HS-27A (cell line): ENCODE measurements at places on chromosomes 4 and X.

DNA sequence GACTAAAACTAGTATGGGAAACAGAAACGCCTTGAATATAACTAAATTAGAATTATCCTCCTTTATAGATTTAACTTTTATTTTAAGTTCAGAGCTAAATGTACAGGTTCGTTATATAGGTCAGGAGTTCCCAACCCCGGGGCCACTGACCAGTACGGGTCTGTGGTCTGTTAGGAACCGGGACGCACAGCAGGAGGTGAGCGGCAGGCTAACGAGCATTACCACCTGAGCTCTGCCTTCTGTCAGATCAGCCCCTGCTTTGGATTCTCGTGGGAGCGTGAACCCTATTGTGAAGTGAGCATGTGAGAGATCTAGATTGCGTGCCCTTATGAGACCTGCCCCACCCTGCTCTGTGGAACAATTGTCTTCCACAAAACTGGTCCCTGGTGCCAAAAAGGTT, 51.0 kb downstream of the FAT4 start:
- no peak for DNase-seq

DNA sequence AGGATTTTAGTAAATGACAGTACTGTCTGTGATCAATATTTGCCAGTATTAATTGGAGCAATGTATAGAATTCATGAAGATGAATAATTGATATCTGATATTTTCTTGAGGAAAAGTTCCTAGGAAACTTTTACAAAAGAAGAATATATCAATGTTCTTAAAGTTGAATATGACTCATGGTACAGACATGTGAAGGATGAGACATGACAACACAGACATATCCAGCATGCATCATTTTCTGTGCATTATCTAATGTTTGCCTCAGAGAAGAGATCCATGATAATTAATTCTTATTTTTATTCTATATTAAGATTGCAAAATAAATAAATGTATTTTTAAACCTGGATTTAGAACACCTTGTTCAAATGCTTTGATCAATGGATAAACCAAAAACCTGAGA, 452.9 kb upstream of the EPHA5 start:
- no peak for DNase-seq

DNA sequence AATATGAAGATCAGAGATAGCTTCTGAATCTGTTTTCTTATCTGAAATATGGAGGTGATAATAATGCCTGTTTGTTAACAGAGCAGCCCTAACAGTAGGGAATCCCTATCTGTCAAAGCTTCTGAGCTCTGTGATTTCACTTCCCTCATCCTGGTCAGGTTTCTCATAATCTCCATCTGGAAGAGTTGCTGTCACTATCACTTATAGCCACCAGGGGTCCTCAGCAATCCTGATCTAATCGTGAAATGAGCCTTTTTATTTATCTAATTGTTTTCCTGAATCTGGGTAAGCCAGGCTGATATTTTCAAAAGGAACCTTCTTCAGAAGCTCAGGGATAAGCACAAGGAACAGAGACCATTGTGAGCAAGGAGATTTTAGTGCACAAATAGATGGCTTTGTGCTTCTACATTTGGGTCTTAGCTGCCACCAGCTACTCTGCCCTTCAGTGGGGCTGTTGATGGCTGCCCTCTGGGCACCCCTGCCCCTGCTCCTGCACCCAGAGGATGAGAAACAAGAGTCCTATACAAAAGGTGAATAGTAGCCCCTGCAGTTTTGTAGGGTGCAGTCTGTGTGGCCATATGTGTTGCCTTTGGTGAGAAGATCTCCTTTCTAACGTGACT, 196.4 kb upstream of the RADX start:
- no peak for DNase-seq

- no peak for DNase-seq
These were observed 90.1 kb downstream of the EVC2 start for GRCh38 chr4:5618051-5618960.

DNA sequence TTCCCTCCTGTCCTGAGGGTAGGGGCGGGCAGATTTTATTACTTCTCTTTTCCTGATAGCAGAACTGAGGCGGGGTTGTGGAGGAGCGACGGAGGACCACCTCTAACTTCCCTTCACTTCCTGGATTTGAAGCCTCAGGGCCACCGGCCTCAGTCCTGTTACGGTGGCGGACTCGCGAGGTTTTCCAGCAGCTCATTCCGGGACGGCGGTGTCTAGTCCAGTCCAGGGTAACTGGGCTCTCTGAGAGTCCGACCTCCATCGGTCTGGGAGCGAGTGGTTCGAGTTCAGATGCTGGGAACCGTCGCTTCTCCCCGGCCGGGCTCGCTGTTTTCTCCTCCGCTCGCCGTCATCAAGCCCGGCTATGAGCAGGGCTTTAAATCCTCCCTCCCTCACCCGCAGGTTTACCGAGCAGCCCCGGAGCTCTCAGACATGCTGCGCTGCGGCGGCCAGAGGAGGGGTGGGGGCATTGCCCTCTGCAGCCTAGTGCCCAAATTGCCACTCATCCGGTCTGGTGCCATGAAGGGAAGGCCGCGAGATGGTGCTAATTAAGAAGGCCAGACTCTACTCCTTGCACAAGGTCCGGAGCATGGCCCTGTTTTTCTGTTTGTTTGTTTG, 23.3 kb downstream of the HAND2 start:
- no peak for DNase-seq

DNA sequence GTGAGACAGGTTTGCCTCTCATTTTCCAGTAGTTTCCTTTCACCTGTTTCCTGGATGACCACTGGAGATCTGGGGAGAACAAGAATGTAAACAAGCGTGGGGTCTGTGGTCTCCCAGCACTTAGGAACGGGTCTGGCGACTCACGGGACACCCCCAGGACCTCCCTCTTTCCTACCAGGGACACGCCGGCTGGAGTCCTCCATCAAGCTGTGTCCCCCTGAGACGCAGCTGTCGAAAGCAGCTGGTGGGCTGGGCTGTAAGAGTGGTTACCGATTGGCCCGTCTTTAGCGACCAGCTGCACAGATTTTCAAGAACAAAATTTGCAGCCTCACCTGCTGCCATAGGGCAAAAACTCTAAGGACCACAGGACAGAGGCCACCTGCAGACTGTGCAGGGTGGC, 11.9 kb downstream of the LRPAP1 start:
- DNase-seq: no peak

GRCh38 chr4:82360298-82361177, 13.3 kb downstream of the HNRNPD start:
- DNase-seq: no peak

GRCh38 chr4:1334579-1334895, 12.5 kb upstream of the UVSSA start:
- DNase-seq: no peak

- DNase-seq: no peak
These were observed 120.4 kb upstream of the STS start for GRCh38 chrX:7027071-7027470.

DNA sequence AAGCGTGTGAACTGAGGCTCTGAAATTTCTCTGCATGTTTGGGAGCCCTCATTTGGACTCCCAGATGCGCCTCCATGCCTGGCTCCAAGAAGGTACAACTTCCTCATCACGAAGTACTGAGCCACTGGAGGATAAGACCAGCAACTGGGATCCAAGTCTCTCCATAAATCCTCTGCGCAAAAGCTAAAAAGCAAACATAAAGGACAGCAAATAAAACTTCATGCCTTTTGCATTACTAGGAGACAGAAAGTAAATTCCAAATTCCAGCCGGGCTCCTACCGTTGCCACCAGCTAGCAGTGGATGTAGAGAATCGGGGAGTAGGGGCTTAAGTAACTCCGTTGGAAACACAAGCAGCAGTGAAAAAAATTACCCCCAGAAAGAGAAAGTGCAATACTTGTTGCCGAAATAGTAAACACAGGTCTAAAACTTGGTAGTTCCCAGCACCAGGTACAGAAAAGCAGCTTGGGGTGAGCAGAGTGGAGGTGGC, 477.1 kb upstream of the TENM3 start:
- peak; percentile 19 for DNase-seq

GRCh38 chrX:3638280-3638873, 75.1 kb downstream of the PRKX start:
- DNase-seq: no peak

DNA sequence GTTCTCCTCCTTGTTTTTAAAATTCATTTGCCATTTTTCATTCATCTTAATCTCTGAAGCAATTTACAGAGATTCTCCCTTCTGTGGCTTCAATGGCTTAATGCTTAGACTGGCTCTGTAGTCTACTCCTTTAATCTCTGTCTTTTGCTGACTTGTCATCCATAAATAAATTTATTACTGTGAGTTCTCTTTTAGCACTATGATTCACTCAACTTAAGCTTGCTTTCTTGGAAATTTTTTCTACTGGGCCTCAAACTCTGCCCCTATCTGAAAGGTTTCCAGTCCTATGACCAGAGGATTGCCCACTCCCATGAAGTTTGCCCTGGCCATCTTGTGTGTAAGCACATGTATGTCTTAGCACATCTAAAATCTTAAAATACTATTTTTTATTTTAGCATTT, 251.1 kb downstream of the DCLK2 start:
- no peak for DNase-seq

GRCh38 chrX:113959912-113960626, 623.8 kb upstream of the HTR2C start:
- no peak for DNase-seq

- DNase-seq: no peak
These were observed 1.0 kb upstream of the AASDH start for GRCh38 chr4:56388306-56388705.

GRCh38 chrX:140091125-140091886, 126.0 kb upstream of the CXorf66 start:
- no peak for DNase-seq
